ENCODE measurements at places on chromosomes 16 and 17.
A peak's percentile ranks its signal among the peaks of the same experiment; 100 is the strongest.

DNA sequence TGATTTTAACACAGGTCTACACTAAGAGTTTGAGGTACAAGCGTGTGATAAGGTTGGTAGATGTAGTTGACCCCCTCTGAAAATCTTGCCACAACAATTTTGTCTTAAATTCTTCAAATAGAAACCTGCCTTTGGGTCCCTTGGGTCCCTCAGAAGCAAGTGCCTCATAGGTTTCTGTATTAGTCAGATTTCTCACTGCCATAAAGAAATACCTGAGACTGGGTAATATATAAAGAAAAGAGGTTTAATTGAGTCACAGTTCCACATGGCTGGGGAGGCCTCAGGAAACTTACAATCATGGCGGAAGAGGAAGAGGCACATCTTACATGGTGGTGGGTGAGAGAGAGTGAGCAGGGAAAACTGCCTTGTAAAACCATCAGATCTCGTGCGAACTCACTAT is 301.2 kb downstream of the MAP2K6 start:
- no peak for DNase-seq

- DNase-seq, result no peak
These were observed 21.8 kb upstream of the FOXK2 start for GRCh38 chr17:82497483-82498405.

GRCh38 chr16:50068550-50068949 is 2.8 kb downstream of the HEATR3 start:
- no peak for DNase-seq

DNA sequence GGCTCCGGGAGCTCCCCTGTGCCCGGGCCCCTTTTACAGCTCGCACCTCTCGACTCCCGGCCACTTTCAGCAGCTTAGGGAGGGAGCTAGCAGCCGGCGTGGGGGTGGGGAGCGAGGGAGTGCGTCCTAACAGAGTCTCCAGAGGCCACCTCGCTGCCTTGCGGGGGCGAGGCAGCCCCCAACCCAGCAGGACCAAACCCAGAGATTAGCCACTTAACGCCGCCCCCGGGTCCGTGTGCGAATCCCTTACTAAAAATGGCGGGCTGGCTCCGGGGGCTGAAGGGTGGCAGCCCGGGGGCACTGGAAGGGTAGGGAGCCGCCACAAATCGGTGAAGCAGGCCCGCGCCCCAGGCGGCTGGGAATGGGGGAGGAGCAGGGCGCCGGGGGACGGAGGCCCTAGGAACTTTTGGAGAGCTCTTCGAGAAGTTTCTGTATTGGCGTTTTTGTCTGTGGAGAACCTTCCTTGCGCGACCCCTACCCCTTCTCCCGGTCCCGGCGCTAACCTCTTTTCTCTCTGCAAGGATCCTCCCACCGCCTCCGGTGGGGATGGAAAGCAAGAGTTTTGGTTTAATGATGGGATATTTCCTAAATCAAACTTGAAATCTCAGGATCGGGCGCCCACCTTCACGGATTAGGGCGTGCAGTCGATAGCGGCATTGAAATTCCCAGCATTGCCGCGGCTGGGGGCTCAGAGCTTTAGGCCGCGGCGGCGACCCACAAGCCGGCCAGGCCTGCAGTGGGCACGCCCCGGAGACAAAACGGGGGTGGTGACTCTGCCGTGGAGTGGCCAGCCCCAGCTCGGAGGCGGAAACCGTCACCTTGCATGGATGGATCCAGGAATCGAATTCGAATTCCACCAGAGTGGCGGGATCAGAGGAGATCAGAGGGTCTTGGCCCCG is 793 bp upstream of the IRX3 start:
- no peak for DNase-seq

DNA sequence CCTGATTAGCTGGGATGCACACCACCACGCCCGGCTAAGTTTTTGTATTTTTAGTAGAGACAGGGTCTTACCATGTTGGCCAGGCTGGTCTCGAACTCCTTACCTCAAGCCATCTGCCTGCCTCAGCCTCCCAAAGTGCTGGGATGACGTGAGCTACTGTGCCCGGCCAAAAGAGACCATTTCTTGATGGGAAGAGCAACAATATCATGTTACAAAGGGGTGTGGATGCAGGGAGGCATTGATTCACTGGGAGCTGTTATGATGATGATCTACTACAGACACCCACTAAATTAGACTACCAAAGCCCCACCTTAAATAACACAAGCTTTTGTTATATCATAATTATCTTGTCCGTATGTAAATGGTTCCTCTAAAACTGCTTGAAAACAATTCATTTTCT is 81.4 kb upstream of the PSMD7 start:
- no peak for DNase-seq

DNA sequence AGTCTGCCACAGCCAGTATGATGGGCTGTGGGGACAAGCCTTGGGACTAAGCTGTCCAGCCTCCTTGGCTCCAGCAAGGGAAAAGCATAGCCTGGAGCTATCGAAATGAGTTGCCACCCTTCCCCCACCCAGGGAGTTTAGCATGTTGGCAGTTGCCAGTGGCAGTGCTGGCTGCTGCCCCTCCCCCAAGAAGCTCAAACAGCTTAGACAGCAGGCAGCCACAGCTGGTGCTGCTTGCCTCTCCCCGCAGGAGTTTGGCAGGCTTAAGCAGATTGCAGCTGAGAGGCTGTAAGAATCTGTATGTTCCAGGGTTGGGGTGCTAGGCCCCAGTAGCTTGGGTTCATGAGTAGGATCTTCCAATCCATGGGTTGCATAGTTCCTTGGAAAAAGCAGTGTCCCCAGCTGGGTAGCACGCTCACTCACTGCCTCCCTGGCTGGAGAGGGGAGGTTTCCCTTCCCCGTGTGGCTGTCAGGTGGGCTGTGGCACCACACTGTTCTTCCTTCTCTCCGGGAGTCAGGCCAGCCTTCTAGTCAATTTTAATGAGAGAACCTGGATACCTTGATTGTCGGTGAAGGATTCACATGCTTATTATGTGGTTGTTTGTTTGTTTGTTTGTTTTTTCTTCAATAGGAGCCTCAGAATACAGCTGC is 506.1 kb downstream of the CDH11 start:
- DNase-seq, result peak; percentile 11

- DNase-seq, result no peak
These were observed 20.5 kb downstream of the USP32 start for GRCh38 chr17:60371416-60371815.

DNA sequence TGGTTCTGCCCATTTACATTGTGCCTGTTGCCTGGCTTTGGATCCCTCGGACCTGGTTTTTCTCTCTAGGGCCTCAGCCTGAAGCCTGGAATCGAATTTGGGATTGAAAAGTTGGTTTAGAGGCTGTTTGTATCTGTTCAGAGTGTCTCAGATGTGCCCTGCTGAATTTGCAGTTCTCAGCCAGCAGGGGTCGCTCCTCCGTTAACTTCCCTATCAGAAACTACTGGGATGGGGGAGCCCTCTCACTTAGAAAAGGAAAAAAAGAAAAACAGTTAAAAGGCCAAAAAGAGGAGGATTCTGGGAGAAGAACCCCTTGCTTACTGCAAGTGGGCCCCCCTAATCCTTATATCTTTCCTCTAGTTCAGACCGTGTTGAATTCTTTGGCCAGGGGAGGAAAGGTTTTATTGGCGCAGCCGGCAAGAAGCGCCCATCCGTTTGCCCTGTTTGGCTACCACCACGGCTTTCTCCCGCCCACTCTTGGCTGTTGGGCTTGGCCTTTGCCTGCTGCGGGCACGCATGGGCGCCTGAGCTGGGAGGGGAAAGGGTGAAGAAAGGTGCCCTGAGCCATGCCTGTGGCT is 8.7 kb downstream of the FZD2 start:
- no peak for DNase-seq

GRCh38 chr16:6144463-6144862 is 1046.9 kb upstream of the EEF2KMT start:
- no peak for DNase-seq

- DNase-seq, result no peak
These were observed 27.1 kb upstream of the GPRC5C start for GRCh38 chr17:74404789-74405188.

DNA sequence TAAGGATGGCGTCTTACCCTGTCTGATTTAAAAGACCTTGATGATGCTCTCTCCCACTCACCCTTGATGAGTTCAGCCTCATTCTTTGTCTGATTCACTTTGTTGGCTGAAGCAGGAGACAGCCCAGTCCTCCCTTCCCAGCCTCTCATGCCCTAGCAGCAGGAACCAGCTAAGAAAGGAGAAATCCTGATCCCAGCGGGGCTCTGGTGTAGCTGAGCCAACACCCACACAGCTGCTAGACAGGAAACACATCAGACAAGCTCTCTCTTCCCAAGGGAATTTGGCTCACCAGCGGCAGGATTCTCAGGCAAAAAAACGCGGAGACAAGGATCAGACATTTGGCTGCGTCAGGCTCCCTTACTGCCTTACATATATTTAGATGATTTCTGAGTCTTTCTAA is 211.5 kb downstream of the CDH11 start:
- DNase-seq, result no peak

DNA sequence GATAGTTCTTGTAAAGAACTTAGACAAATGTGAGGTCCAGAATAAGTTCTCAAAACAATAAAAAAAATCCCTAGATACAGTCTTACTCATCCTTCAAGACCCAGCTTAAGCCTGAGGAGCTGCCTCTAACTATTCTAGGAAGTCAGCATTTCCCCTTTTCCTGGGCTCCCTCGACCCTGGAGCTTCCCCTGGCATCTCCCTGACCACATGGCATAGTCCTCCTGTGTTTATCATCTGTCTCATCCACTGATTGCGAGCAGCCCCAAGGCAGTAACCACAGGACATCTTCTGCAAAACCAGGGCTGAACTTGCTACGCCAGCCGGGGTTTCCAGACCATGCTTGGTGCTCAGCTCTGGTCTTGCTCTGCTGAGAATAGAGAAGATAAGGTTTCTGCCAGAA is 36.7 kb upstream of the NLRP1 start:
- DNase-seq, result no peak

Data from left kidney (tissue), 8 donors.